ENCODE measurements at places on chromosomes 4 and X.
A peak's percentile ranks its signal among the peaks of the same experiment; 100 is the strongest.

DNA sequence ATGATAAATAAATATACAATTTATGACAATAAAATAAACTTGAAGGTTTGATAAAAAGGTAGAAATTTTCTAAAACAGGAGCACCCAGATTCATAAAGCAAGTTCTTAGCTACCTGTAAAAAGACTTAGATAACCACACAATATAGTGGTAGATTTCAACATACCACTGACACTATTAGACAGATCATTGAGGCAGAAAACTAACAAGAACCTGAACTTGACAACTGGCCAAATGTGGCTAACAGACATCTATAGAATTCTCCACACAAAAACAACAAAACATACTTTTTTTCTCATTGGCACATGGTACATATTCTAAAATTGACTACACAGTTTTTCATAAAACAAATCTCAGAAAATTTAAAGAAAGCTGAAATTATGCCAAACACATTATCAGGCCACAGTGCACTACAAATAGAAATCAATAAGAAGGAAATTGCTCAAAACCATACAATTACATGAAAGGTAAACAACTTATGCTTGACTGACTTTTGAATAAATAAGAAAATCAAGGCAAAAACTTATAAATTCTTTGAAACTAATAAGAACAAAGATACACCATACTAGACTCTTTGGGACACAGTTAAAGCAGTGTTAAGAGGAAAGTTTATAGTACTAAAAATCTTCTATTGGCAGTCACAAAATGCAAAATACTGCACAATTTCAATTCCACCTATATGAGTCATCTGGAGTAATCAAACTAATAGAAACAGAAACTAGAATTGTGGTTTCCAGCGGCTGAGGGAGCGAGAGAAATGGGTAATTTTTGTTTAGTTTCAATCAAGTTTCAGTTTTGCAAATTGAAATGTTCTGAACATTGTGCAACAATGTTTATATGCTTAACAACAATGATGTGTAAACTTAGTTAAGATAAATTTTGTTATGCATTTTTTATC lies 925.6 kb downstream of the SH3BGRL start:
- DNase-seq, result no peak
- H3K36me3 ChIP-seq, result no peaks in the 10 kb centered on the region
- no peaks in the 10 kb centered on the region for H3K27me3 ChIP-seq
- H3K4me1 ChIP-seq, result no peaks in the 10 kb centered on the region
- H3K27ac ChIP-seq, result no peak overlapping the region

DNA sequence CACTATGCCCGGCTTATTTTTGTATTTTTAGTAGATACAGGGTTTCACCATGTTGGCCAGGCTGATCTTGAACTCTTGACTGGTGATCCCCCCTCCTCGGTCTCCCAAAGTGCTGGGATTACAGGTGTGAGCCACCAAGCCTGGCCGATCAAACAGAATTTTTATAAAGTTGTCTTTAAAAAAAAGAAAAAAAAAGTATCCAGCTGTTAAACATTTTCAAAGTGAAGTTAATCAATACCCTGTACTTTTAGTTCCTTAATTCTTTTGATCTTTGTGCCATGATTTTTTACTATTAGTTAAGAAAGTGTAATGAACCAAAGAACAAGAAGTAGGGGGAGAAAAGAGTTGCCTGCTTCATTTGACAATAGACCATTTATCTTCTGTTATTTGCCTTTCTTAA lies 24.3 kb downstream of the SMAD1 start:
- no peak overlapping the region for H3K27ac ChIP-seq
- H3K36me3 ChIP-seq, result no peaks in the 10 kb centered on the region
- no peak overlapping the region for H3K4me3 ChIP-seq
- H3K4me1 ChIP-seq, result peaks cover 38% of the 10 kb centered on the region
- DNase-seq, result no peak

DNA sequence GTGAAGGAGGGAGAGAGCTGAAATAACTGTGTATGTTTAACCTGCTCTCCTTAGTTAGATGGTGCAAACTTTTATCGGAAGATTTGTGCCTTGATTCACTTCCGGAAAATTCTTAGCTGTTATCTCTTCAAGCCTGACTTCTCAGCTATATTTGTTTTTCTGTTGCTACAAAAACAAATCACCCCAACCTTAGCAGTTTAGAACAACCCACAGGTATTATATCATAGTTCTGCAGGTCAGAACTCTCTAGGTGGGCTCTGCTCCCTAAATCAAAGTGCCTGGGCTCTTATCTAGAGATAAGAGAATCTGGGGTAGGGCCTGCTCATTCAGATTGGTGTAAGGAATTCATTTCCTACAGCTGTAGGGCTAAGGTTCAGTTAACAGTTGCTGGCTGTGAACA lies 15.1 kb upstream of the CEP135 start:
- no peak overlapping the region for H3K27ac ChIP-seq
- DNase-seq, result no peak
- no peaks in the 10 kb centered on the region for H3K27me3 ChIP-seq
- H3K4me3 ChIP-seq, result no peak overlapping the region
- H3K4me1 ChIP-seq, result no peaks in the 10 kb centered on the region

DNA sequence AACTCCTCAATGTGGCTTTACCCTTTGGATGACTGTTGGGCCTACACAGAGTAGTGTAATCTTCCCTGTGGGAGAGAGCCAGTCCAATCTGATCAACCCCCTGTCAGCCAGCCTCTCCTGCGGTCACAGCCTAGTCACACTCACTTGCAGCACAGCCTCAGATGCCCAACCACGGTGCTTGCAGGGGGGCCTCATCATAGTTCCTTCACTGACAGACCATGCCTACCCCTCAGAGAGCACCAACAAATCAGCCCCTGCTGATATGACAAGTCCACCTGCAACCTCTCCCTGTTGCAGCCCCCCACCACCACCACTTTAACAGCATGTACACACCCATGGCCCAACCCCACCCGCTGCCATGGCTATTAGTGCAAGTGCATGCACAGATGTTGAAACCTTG lies 146.8 kb downstream of the HMGN5 start:
- no peak for DNase-seq
- no peaks in the 10 kb centered on the region for H3K27me3 ChIP-seq
- H3K4me3 ChIP-seq, result no peak overlapping the region

DNA sequence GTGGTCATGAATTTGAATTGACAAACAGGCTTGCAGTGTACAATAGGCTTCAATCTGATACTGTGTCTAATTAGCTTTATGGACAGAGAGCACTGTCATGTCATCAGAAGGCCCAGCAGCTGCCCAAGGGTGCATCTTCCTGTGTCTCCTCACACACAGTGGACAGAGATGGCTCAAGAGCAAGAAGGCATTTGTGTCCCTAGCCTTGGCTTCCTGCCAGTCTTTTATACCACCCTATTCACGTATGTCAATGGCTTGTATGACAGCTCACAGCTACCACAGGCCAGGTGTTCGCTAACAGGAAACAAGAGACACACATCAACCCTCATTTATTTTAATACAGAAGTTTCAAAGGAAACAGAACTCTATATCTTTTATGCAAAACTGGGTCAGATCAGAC lies 874.0 kb upstream of the AGA start:
- H3K4me1 ChIP-seq, result no peaks in the 10 kb centered on the region
- DNase-seq, result no peak
- no peak overlapping the region for H3K4me3 ChIP-seq
- H3K27me3 ChIP-seq, result no peaks in the 10 kb centered on the region
- no peaks in the 10 kb centered on the region for H3K36me3 ChIP-seq

GRCh38 chr4:99633772-99634171 lies 23.9 kb downstream of the C4orf54 start:
- H3K4me3 ChIP-seq, result no peak overlapping the region
- no peaks in the 10 kb centered on the region for H3K27me3 ChIP-seq
- H3K36me3 ChIP-seq, result no peaks in the 10 kb centered on the region
- no peaks in the 10 kb centered on the region for H3K4me1 ChIP-seq
- no peak for DNase-seq

DNA sequence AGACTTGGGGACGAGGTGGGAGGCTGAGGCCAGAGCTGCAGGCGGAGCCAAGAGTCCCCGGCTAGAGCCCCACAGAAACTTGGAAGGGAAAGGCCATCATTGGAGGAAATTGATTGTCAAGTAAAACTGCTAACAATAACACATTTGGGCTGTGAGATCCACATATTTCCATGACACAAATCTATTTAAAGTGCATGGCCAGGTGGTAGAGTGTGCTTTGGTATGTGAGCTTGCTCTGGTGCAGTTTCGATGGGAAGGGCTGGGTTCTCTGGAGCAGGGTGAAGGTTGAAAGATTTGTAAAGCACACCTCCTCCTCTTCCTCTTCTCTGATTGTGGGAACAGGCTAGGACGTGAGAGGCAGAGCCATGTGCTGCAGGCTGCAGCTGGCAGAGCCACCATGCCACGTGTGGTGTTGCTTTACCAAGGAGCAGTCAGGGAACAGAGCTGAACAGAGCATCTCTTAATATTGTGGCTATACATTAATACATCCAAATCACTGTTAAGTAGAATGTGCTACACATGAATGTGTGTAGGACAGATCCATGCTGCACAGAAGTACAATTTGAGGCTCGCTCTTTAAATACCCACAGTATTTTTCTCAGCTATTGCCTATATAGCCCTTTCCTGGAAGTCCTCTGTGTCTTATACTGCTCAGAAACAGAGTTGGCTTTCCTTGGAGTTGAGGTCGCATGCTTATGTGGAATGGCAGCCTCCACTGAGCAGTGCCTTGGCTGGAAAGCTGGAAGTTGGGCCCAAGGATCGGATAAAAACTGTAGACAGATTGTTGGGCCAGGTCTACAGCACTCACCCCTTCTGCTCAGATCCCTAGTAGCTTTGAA lies 37.7 kb downstream of the FHDC1 start:
- H3K36me3 ChIP-seq, result no peaks in the 10 kb centered on the region
- H3K4me1 ChIP-seq, result no peaks in the 10 kb centered on the region
- no peaks in the 10 kb centered on the region for H3K27me3 ChIP-seq
- no peak for DNase-seq

- no peak for DNase-seq
- no peaks in the 10 kb centered on the region for H3K36me3 ChIP-seq
- H3K4me1 ChIP-seq, result no peaks in the 10 kb centered on the region
Measured at GRCh38 chr4:126123611-126124325, 809.0 kb downstream of the FAT4 start.

GRCh38 chrX:28639451-28639850 lies 52.2 kb downstream of the IL1RAPL1 start:
- H3K4me3 ChIP-seq, result no peak overlapping the region
- no peak overlapping the region for H3K27ac ChIP-seq
- H3K4me1 ChIP-seq, result no peaks in the 10 kb centered on the region

DNA sequence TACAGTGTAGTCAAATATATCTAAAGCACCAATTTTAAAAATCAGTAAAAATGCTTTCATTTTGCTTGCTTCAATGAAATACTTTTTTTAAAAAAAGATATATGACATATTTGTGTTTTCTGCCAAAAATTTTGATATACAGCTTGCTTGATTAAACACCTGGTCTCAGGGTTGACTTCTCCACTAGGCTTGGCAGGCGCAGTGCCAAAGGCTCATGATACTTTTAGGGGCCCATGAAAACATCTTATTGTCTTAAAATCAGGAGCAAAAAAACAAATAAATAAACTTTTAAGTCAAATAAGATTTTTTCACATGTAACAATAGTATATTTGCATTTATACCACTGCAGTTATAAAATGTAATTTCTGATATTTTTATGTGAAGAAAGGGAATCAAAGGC lies 95.6 kb downstream of the ADGRA3 start:
- H3K27ac ChIP-seq, result no peak overlapping the region
- H3K4me3 ChIP-seq, result no peak overlapping the region
- DNase-seq, result no peak
- H3K27me3 ChIP-seq, result no peaks in the 10 kb centered on the region

DNA sequence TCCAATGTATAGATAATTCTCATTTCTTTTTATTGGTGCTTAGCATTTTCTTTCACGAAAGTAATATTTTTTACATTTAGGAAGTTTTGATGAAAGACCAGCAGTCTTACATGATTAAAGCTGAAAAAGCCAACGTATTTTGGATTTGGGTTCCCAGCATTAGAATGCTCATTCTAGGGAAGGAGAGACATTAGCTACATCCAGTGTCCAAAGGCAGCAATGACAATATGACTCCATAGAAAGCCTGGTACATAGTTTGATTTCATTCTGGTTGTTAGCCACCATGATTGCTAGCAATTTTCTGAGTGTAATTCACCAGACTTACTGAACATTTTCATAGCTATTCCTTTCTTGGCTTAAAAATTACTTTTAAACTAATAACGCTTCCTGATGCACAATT lies 1397.5 kb downstream of the PCDH7 start:
- no peaks in the 10 kb centered on the region for H3K27me3 ChIP-seq
- no peak overlapping the region for H3K4me3 ChIP-seq
- H3K27ac ChIP-seq, result no peak overlapping the region
- DNase-seq, result no peak

GRCh38 chr4:2284161-2284933 lies 22.4 kb upstream of the MXD4 start:
- no peak for DNase-seq
- H3K27me3 ChIP-seq, result no peaks in the 10 kb centered on the region
- H3K36me3 ChIP-seq, result no peaks in the 10 kb centered on the region
- no peak overlapping the region for H3K4me3 ChIP-seq
- no peak overlapping the region for H3K27ac ChIP-seq

DNA sequence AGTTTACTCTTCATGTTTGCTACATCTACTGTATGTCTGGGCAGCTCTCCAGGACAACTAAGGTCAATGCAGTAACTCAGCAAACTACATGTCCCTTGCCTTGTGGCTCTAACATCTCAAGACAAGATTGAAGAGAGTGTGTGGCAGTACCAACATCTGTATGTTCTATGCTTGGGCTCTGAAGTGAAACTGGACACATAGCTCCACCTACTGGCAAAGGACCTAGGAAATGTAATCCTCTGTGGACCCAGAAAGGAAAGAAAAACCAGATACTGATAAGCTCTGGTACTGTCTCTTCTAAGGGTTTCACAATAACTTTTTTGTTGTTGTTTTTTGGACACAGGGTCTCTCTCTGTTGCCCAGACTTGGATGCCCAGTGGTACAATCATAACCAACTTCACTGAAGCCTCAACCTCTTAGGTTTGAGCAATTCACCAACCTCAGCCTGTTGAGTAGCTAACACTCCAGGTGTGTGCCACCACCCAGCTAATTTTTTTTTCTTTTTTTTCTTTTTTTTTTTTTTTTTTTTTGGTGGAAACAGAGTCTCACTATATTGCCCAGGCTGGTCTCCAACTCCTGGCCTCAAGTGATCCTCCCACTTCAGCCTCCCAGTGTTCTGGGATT lies 64.1 kb downstream of the QDPR start:
- peak; percentile 41 for DNase-seq
- no peaks in the 10 kb centered on the region for H3K36me3 ChIP-seq
- H3K4me3 ChIP-seq, result no peak overlapping the region
- H3K27ac ChIP-seq, result peak overlapping the region; percentile 32
- no peaks in the 10 kb centered on the region for H3K4me1 ChIP-seq

GRCh38 chr4:84578540-84579402 lies 4.2 kb upstream of the CDS1 start:
- H3K36me3 ChIP-seq, result no peaks in the 10 kb centered on the region
- no peak for DNase-seq
- H3K4me3 ChIP-seq, result no peak overlapping the region
- H3K27ac ChIP-seq, result no peak overlapping the region
- H3K27me3 ChIP-seq, result no peaks in the 10 kb centered on the region
- peaks cover 8% of the 10 kb centered on the region for H3K4me1 ChIP-seq

Data from tibial artery (tissue), 4 donors.